ENCODE measurements at places on chromosomes 12 and 14.

GRCh38 chr12:12786351-12786705 lies 869 bp downstream of the APOLD1 start:
- no peak for DNase-seq

DNA sequence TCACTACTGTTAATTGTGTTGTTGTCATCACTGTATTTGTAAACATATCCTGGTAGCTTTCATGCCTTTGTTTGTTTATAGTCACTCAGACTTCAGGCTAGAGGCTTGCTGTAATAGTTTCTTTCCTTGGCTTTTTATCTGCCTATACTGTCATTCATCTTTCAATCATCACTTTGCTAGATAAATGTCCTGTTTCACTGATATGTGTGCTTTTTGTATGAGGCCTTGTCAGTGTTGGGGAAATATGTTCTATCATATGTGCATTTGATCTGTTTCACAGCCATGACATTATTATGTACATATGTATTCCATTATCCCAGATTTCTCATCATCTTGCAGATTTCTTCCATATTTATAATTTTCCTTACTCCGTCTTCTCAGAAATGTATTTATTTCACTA lies 558.9 kb upstream of the LRFN5 start:
- no peak for DNase-seq

- no peak for DNase-seq
Measured at GRCh38 chr12:56046027-56046780, 4.5 kb downstream of the RPS26 start.

- peak; percentile 46 for DNase-seq
Measured at GRCh38 chr14:51014086-51014485, 69.8 kb upstream of the PYGL start.

DNA sequence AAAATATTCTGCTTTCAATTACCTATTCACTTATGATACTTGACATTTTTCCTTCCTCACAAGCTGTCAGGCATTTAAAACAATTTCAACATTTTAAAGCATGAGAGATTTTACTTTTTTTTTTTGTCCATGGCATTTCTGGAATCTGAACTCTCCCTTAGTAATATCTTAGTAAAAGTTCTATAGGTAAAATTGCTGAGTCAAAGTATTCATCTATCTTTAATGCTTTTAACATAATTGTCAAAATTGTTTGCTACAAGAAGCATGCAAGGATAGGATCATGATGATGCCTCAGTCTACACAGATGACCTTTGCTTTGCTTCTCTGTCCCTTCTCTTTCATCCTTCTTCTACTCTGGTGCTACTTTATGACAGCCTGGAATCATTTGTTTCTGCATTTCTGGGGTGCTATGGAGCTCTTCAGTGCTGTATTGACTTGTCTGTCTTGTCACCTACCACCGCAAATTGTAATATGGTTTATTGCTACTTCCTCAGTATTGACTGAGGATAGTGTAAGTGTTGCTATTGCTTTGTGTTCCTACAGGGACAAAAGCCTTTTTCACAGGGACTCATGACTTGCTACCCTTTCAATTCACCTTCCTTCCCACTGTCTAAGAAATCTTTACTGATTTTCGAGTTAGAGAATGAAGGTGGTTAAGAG lies 589.8 kb upstream of the ATP2B1 start:
- peak; percentile 26 for DNase-seq

GRCh38 chr12:62075870-62076269 lies 184.3 kb upstream of the USP15 start:
- no peak for DNase-seq

- peak; percentile 90 for DNase-seq
Measured at GRCh38 chr12:124388679-124389137, 93.8 kb downstream of the RFLNA start.

GRCh38 chr14:25803386-25804018 lies 753.6 kb upstream of the STXBP6 start:
- DNase-seq, result no peak

- DNase-seq, result no peak
Measured at GRCh38 chr14:61726778-61727658, 31.7 kb downstream of the HIF1A start.

DNA sequence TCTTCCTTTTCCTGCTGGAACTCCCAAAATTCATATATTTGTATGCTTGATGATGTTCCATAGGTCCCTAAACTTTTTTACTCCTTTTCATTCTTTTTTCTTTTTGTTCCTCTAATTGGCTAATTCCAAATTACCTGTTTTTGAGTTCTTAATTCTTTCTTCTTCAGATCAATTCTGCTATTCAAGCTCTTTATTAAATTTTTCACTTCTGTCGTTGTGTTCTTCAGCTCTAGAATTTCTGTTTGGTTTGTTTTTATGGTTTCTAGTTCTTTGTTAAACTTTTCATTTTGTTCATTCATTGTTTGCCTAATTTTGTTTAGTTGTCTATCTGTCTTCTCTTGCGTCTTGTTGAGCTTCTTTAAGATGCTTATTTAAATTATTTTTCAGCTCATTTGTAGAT lies 154.8 kb downstream of the TPH2 start:
- DNase-seq, result no peak

DNA sequence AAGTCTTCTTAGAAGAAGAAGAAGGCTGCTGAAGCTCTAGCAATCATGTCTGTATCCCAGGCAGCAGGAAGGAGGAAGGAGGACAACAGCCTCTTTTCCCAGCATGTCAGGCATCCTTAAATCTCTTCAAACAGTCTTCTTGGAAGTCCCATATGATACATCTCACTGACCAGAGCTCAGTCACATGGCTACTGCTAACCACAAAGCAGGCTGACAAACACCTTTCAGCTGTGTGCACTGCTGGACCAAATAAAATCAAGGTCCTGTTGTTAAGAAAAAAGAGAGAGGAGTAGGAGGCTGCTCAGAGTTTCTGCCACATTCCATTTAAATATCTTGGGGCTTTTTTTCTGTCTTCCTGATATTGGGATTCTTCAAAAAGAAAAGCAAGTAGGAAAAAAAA lies 203.4 kb upstream of the PELI2 start:
- no peak for DNase-seq

GRCh38 chr14:22699801-22700564 lies 55.8 kb upstream of the OR6J1 start:
- no peak for DNase-seq

DNA sequence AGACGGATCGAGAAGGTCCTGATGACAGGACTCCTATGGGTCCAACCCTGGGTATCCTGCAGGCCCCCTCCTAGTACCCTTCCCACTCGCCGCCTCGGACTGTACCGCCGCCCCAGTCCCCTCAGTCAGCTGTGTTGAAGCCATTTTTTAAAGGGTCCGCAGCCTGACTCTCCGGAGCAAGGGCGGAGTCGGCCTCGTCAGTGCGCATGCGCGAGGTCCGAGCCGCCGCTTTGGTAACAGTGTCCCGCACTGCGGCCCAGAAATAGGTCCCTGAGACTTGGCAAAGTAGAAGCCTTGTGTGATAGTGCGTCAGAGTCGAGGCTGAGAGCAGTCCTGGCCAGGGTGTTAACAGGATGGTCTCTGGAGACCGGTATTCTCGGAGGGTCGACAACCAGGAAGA lies 769.0 kb upstream of the ALG10B start:
- DNase-seq, result no peak

- no peak for DNase-seq
Measured at GRCh38 chr12:67804168-67804567, 155.6 kb downstream of the DYRK2 start.

DNA sequence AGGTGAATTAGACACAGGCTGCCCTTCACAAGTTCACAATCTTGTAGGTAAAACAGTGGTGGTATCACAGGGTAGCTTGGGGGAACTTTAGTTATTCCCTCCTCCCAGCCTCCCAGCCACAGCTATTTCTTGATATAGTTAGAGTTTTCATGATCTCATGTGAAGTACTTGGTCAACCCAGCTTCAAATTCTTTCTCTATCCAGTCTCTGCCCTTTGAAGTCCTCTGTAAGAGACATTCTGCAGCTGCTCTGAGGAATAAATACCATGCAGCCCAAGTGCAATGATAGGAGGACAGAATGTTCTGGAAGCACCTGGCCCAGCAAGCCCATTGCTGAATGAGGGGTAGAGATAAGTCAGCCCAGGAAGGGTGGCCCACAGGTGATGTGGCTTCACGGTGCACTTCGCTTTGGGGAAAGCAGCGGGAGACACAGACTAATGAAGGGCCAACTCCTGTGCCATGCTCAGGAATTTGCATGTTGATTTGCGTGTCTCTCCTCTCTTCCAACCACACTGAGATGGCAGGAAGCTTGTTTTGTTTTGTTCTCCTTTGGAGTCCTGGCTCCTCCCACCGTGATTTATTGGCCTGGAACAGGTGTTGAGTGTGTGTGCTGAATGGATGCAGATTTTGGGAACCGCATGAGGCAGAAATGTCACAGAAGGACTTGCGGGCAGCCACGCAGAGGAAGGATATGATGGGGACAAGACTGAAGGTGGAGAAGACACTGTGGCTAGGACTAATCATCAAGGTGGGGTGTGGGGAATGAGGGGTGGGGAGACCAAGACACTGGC lies 8.0 kb upstream of the TXNRD1 start:
- DNase-seq, result no peak

GRCh38 chr12:57620936-57621496 lies 9.8 kb downstream of the ARHGEF25 start:
- no peak for DNase-seq

- no peak for DNase-seq
Measured at GRCh38 chr14:95585953-95586620, 51.2 kb downstream of the GLRX5 start.

- DNase-seq, result no peak
Measured at GRCh38 chr12:62899568-62900390, 35.2 kb downstream of the PPM1H start.

GRCh38 chr12:118064608-118065007 lies 3.6 kb upstream of the WSB2 start:
- no peak for DNase-seq

- DNase-seq, result no peak
Measured at GRCh38 chr14:78182722-78183121, 12.5 kb downstream of the NRXN3 start.

- DNase-seq, result no peak
Measured at GRCh38 chr14:58048219-58048618, 103.8 kb downstream of the ARMH4 start.

- peak; percentile 67 for DNase-seq
Measured at GRCh38 chr14:23559010-23559925, 3.2 kb downstream of the THTPA start.

DNA sequence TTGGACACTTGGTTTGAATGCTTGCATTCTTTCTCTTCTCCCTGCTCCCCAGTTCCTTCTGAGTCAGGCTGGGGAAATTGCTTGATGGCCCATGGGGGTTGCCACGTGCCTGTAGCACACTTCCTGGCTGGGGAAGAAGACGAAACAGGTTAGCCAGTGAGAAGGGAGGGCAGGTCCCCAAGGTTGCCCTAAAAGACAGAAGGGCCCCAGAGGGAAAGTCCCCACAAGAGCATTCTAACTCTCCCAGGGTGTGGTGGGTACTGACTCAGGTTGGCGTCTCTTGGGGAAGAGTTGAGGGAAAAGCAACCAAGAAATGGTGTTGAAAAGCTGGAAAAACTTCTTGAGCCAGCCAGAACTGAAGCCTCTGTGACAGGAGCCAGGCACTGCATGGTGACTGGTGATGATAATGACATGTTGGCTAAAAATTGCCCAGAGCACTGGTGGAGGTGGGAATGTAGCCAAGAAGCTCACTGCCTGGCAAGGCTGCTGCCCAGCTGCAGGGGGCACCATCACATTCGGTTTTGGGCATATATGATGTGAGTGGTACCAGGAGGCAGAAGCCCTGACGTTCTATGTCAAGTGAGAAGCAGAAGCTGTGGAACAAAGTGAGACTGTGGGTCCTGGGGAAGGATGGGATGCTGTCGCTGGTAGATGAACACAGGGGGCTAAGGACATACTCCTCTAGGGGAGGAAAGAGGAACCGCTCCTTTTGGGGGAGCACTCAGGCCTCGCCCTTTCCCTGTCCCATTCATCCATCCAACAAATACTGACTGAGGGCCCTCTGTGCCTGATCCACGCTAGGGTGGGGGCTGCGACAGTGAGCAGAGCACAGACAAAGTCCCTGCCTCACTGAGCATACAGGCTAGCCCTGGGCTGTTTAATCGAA lies 8.1 kb upstream of the RABGGTA start:
- DNase-seq, result peak; percentile 11

DNA sequence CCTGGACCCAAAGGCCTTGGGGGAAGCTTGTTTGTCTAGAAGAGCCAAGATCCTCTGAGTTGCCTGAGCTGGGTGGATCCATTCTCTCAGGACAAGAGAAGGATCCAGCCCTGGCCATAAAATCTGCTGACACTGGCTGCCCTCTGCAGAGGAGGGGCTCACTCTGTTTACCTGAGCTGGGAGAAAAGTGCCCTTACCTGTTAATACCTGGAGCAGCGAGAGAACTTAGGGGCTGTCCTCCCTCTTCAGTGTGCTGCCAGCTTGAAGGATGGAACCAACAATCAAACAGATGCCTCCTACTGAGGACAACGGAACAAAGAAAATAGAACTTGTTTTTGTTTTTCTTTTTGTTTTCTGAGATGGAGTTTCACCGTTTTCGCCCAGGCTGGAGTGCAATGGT lies 7.3 kb upstream of the KRT7 start:
- DNase-seq, result no peak

- DNase-seq, result no peak
Measured at GRCh38 chr14:45136399-45136798, 669 bp downstream of the FANCM start.

DNA sequence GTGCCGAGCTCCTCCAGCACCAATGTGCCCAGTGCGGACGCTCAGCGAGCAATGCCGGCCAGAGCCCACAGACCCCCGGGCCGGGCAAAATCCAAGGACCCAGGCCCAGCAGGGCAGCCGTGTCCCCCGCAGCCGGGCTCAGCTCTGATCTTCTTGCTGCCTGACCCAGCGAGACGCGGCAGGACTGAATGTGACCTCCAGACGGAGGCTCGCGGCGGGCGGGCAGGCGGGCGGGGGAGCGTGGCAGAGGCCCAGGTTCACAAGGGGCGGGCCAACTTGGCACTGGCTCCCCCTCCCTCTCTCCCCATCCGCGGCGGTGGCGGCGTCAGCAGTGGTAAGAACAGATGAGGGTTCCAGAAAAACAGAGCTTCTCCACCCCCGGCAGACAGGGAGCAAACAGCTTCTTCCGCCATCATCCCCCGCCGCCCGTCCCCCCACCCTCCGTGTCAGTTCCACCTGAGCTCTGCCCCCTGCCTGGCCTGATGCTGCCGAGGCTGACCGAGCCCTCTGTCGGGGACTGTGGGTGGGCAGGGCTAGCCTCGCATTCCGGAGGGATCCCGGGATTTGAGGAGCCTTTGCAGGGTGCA lies 94.3 kb downstream of the RFLNA start:
- peak; percentile 86 for DNase-seq
